Activated CD4-positive, alpha-beta memory T cell treated with anti-CD3 and anti-CD28 coated beads, Interleukin-2, amount 10 ng/mL, durations not matched to agents 7 days and 5 days (primary cell): ENCODE measurements at places on chromosomes 5 and 9. TPM values are rescaled to one million over a fixed set of nuclear protein-coding genes. Genes with fewer than 3 reads are reported as not detected.

GRCh38 chr9:92989561-92989960, 42.2 kb downstream of the FGD3 start:
- peaks cover 97% of the 10 kb centered on the region for H3K36me3 ChIP-seq
- no peaks in the 10 kb centered on the region for H3K27me3 ChIP-seq
- H3K4me1 ChIP-seq, result peaks cover 73% of the 10 kb centered on the region
- DNase-seq, result no peak
- no peak overlapping the region for H3K4me3 ChIP-seq
- peak overlapping the region; percentile 15 for H3K27ac ChIP-seq

CDK7 gene
- total RNA-seq, result 26.0 TPM

DNA sequence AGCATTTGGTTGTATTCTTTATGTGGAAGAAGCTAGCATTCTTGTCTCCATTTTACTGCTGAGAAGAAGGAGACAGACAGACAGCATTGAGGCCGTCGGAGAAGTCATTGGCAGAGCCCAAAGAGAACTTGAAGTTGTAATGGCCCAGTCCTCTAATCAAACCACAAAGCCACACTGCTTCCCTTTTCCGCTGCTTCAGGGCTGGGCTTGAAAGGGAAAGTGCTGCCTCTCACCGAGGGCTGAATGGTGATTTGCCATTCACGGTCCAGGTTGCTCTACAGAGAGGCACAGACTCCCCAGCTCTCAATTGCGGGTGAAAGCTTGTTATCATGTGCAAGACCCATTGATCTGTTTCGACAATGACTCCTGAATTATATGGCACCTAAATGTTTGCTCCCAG, 25.6 kb upstream of the POU4F3 start:
- H3K27ac ChIP-seq, result no peak overlapping the region
- H3K27me3 ChIP-seq, result peaks cover 16% of the 10 kb centered on the region
- no peak overlapping the region for H3K4me3 ChIP-seq
- H3K36me3 ChIP-seq, result no peaks in the 10 kb centered on the region
- peaks cover 5% of the 10 kb centered on the region for H3K4me1 ChIP-seq

PCDHB4 gene
- not detected for total RNA-seq

STPG3 gene
- not detected for total RNA-seq
